CD8-positive, alpha-beta T cell (primary cell): ENCODE measurements at places on chromosomes 7 and 10. TPM values are rescaled to one million over a fixed set of nuclear protein-coding genes. Genes with fewer than 3 reads are reported as not detected.

DNA sequence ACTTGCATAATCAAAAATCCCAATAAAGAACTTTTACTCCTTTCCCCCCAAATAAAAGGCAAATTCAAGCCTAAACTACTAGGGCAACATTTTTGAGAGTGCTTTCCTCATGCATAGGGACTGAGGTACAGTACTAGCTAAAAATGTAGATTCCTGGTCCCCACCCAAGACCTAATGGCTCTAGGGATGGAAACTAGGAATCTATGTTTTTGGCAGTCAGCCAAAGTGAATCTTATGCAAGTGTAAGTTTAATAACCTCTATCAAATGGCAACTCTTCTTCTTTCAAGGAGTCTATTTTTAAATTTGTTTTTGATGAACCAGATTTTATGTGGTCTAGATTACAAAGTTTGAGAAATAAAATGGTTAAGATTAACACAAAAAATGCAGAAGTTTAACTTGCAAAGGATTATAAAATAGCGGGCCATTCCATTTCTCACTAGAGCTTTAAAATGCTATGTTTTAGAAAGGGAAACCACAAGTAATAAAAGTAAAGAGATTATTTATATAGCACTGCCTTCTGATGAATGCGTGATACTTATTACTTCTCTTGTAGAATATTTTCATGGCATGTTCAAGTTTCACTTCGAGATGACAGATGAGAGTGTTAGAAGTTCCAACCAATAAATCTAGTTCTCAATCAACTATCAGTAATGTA is 70.4 kb upstream of the MDFIC start:
- no peak for DNase-seq

GRCh38 chr10:75648351-75648750 is 216.9 kb downstream of the LRMDA start:
- DNase-seq: no peak

- peak; percentile 66 for DNase-seq
Observed at GRCh38 chr10:6200734-6201515, 1.8 kb upstream of the PFKFB3 start.

DNA sequence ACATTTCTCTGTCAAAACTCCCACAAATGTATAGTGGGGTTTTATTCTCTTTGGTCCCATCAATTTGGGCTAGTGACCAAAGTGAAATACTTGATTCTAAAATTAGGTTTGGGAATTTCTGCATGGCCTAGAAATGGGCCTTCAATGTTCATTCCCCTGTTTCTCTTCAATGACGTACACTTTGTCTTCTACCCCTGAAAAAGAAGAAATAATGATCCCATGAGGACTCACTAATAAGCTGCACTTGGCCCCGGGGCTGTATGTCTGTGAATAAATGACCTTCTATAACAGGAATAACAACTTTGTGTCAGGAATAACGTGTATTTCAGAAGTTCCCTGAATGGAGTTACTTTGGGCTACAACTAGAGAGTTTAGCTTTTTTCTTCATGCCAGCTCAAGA is 20.2 kb downstream of the OR6B1 start:
- DNase-seq: no peak

HABP2 gene
- not detected for total RNA-seq

DNA sequence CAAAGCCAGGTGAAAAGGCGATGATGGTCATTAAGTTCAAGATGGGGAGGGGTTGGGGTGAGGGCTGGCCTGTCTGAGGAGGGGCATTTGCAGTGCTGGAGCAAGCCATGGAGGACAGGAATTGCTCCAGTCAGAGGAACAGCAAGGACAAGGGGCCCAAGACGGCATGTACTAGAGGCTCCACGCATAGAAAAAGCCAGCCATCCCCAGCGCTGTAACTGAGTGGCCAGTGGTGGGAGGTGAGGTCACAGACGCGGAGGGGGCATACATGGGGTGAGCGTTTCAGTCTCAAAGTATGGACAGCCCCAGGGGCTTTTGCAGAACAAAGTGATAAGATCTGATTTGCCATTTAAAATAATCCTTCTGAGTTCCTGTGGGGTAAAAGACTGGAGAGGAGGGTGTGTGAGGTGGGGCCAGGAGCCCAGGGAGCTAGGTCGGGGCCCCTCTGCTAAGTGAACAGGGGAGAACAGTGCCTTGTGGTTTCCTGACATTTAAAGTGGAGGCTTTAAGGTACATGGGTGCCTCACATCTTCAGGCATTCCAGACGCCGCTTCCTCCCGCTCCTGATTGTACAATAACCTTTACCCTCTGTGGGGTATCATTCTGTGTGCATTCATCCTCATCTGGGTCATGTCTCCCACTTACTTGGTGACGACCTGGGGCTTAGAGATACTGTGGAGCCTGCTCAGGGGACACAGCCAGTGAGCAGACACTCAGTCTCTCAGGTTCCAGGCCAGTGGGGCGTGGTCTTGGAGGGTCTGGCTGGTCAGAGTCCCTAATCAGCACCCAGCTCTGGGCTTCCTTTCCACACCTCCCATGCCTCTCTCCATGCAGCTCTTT is 105.6 kb upstream of the GPR26 start:
- no peak for DNase-seq

- peak; percentile 68 for DNase-seq
Observed at GRCh38 chr10:101031796-101032636, 982 bp downstream of the SFXN3 start.
